ENCODE measurements at places on chromosomes 1 and 21.

DNA sequence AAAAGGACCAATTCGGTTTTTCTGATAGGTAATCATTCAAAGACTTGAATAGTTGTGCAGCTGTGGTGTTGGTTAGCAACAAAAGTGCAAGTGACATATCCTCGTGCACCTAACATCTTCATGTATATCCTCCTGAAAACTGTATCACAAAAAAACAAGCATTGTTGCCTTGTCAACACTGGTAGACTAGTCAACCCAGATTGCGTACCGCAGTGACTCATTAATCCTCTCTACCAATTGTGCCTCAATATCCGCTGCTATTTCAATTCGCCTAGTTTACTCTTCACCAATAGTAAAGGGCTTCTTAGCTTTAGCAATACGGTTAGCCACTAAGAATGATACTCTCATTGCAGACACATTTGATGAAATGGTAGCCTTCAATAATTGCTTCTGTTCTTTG lies 3.5 kb downstream of the HHAT start:
- peak; percentile 81 for DNase-seq

GRCh38 chr1:95286479-95286878 lies 52.5 kb downstream of the RWDD3 start:
- no peak for DNase-seq

DNA sequence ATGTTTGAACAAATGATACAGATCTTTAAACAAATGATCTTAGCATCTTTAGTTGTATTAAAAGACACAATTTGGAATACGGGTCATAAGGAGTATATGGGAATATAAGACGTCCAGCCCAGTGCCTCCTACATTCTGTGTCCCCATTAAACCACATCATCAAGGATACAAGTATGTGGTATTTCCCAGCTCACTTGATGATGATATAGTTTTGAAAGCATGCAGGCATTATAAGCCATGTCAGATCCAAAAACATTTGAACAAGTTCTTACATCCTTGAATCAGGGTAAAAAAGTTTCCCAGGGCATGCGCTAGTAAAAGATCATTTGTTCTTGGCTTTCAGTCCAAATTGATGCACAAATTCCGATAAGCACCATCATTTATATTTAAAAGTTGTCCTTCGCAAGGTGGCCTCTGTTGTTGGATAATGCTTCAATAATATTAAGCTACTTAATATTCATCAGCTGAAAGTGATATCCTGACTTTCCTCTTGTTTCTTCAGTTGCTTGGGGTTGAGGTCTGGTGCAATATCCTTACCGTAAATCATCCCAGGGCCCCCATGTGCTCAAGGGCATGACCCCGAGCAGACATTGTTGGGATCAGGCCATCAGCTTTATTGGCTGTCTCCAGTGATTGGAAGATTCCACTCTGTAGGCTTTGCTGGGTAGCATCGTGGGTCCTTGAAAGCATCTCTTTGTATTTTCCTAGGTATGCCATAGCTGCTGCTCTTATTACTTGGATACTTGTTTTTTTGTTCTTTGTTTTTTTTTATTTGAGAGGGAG lies 61.8 kb downstream of the CENPF start:
- DNase-seq, result no peak

GRCh38 chr1:194055536-194055935 lies 869.1 kb upstream of the B3GALT2 start:
- DNase-seq, result no peak

GRCh38 chr1:156416993-156417392 lies 48.0 kb downstream of the RHBG start:
- no peak for DNase-seq

- no peak for DNase-seq
These were observed 53.6 kb downstream of the ADARB1 start for GRCh38 chr21:45127937-45128336.

DNA sequence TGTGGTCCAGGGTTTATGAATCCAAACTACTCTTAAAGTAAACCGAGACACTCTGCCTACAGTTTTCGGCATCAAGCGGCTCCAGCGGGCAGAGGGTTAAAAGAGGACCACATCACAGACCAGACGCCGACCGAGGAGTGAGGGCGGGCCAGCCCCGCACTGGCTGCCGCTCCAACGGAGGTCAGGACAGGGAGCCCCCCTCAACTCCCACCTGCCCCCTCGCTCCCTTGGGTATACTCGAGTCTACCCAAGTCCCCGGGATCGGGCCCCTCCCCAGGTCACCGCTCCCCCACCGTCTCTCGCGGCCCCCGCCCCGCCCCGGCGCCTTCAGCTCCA lies 312 bp downstream of the ARNT start:
- DNase-seq, result no peak

Measured in CD4-positive, alpha-beta T cell treated with Interleukin-2 at 100 ng/mL for 4 hours (primary cell).